Adipocyte (in vitro differentiated cells): ENCODE measurements at places on chromosomes 12 and 14.

GRCh38 chr12:107856096-107856495 is 81.6 kb downstream of the ASCL4 start:
- DNase-seq: no peak

DNA sequence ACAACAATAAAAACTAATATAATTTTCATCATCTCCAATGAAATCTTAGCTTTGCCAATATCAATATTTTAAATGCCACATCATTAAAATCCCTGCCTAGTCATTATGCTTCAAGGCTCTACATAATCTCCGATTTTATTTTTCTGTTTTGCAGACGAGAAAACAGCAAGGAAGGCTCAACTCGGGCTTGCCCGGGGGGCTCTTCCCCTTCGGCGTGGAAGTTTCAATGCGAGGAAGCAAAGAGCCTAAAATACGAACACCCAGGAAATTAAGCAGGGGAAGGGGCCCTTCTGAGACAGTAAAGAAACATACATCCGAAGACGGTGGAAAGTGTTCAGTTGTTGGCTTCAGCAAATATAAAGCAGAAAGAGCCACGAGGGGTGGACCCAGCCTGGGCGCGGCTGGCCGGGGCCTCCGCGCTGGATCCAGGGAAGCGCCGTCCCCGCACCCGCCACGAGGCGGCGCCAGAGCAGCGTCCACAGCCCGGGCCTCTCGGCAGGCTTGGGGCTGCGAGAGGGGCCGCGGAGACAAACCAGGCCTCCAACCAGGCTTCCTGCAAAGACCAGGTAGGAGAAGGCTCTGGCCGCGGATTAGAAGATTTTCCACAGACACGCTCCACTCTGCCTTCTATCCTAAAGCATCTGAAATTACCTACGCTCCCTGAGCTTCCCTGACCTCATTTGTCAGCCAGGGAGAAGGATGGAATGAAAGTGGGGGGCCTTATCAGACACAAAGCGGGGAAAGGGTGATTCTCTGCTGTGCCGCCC is 77.2 kb downstream of the SERPINA3 start:
- peak; percentile 86 for DNase-seq

DNA sequence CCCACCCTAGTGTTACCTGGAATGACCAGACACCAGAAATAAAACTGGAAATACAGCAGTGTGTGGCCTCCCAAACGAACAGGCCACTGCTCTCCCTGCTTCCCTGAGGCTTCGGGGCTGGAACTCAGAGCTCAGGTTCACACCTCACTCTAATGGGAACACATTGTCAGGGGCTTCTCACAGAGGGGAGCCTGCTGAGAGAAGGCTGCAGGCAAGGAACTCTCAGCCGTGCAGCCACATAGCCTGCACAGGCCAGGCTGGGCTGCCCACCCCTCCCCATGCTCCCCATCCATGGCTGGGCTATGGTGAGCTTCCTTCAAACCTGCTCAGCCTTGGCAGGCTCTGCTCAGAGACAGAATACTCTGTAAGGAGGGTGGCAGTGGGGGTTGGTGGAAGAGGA is 302.5 kb downstream of the EMP1 start:
- DNase-seq: no peak

GRCh38 chr14:79920180-79920692 is 291.1 kb downstream of the DIO2 start:
- no peak for DNase-seq

DNA sequence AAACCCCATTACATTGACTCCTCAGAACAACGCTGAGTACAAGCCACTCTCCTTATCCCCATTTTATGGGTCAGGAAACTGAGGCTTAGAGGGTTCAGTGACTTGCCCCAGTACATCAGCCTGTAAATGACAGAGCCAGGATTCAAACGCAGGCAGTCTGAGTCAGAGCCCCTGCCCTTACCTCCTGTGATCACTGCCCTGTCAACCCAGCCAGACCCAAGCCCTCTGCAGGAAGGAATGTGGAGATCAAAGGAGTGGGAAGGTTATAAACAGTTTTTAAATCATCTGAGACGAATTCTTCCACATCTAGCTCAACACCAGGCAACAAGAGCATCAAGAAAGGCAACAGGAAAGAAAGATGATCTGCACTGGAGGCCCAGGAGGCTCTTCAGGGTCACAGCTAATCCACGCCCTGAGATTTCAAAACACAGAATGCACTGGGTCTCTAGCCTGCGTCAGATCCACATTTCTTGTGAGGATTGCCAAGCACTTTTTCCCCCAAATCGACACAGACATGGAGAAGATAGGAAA is 38.5 kb downstream of the SPTB start:
- peak; percentile 53 for DNase-seq

GRCh38 chr12:109329686-109330085 is 18.0 kb upstream of the MYO1H start:
- no peak for DNase-seq
